Omental fat pad (tissue), 4 donors: ENCODE measurements at places on chromosomes 12 and 14. TPM values are rescaled to one million over a fixed set of nuclear protein-coding genes. Genes with fewer than 3 reads are reported as not detected.

DNA sequence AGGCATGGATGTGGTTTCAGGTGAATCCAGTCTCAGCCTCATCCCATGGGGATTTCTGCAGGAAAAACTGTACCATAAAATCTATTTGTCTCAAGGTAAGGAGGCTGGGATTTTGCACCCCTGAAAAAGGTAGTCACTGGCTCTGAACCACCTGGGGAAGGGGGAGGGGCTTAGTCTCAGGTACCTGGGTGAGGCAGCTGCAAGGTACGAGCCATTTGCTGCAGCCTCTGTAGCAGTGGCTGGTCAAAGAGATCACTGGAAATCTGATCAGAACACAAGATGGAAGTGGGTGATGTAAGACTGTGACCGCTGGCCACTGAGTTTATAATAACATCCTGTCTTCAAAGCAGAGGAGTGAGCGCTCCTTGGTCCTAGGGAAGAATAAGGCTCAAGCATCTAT lies 209.9 kb upstream of the NOS1 start:
- DNase-seq = no peak

DNA sequence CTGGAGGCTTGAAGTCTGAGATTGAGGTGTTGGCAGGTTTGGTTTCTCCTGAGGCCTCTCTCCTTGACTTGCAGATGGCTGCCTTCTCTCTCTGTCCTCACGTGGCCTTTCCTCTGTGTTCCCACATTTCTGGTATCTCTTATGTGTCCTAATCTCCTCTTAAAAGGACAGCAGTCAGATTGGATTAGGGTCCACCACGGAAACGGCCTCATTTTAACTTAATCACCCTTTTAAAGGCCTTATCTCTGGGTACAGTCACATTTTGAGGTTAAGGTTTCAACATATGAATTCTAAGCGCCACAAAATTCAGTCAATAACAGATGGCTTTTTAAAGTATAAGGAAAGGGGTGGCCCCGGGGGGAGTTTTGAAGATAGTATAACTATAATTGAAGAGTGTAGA lies 33.5 kb downstream of the UNC79 start:
- no peak for DNase-seq

Gene CHGA
- not detected for total RNA-seq

Gene HIF1A
- 196 TPM for total RNA-seq

Gene AICDA
- 0.63 TPM for total RNA-seq

- DNase-seq = no peak
These were observed 24.3 kb downstream of the MOAP1 start for GRCh38 chr14:93160353-93160801.

Gene AQP2
- total RNA-seq = not detected

GRCh38 chr14:100888789-100889315 lies 14.7 kb downstream of the RTL1 start:
- DNase-seq = no peak
